ENCODE measurements at places on chromosomes 3 and 15.

DNA sequence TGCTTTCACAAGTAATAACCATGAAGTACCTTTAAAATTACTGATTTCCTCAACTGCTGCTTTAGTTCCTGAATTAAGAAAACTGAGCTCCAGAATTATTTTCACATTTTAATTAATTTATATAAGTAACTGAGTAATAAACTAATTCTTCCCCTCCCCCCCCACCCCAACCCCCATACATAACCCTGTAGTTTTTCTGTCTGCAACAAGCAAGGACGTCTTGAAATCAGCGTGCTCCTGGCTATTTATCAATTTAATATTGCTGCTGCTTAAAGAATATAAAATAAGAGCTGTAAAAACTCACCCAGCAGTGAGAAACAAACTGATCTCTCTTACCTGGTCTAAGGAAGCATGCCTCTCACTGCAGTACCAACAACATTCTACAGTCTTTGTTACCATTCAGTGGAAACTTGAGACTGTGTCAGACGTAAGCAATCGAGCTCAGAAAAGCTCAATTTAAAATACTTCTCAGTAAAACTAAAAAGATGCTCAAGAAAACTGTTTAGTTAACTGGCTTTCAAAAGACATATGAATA is 121.0 kb downstream of the TFDP2 start:
- no peak for DNase-seq

GRCh38 chr15:92288755-92289154 is 104.9 kb upstream of the ST8SIA2 start:
- no peak for DNase-seq

- DNase-seq: no peak
Observed at GRCh38 chr3:109559389-109559788, 222.0 kb upstream of the DPPA4 start.

DNA sequence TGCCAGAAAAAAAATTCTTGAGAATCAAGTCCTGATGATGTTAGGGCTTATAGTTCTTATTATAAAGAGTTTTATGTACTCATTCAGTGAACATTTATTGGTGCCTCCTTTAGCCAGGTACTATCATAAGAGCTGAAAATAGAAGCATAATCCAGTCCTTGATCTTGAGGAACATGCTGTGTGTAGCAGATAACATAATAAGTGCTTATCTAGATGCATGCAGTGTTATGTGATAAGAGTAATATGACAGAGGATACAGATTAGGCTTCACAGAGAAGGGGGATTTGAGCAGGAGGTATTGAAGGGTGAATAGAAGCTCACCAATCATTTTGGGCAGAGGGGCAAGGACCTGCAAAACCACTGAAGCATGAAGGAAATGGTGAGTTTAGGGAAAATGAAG is 1.1 kb downstream of the CCR2 start:
- no peak for DNase-seq

DNA sequence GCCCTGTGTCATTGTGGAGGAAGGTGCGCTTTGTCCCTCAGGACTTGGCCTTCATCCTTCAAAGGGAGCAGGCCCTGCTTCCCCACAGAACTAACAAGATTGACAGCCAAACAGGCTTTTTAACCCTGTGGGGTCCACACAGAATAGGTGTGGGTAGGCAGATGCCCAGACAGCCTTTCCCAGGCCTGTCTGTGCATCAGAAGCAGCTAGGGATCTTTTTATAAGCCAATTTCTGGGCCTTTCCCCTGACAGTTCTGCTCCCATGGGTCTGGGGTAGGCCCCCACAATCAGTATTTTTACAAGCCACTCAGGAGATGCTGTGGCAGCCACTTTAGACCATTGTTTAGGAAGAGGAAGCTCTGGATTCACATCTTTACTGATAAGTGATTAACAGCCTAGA is 69.2 kb downstream of the MRPL46 start:
- no peak for DNase-seq

DNA sequence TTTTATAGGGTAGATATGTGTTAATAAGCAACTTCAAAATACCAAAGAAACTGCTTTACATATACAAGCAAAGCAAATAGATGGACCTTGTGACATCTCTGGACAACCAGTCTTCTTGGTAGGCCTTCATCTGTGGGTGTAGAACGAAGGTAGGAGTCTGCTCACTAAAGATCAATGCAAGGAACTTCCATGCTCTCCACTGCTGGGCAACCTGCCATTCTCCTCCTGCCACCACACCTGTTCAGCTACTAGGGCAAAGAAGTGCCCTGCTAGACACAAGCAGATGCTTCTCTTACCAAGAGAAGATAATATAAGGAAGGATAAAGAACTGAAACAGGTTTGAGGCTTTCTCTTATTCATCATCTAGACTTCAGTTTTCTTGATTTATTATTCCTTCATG is 12.6 kb downstream of the PPARG start:
- no peak for DNase-seq

DNA sequence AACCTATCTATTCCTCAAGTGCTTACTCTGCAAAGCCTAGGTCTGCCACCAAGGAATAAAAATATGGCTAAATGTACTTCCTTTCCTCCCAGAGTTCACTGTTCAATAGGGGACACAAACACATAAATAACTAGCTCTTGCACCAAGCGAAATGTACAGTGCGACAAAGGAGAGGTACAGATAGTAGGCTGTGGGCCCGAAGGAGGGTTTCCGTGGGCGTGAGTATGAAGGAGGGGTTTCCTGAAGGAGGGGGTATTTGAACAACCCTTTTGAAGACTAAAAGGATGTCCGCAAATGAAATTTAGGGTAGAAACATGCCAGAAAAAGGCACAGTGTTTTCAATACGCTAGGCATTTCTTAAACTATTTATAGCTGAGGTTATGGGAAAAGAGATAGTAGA is 207.9 kb downstream of the LPP start:
- DNase-seq: no peak

GRCh38 chr15:88607951-88608350 is 13.2 kb upstream of the AEN start:
- no peak for DNase-seq

DNA sequence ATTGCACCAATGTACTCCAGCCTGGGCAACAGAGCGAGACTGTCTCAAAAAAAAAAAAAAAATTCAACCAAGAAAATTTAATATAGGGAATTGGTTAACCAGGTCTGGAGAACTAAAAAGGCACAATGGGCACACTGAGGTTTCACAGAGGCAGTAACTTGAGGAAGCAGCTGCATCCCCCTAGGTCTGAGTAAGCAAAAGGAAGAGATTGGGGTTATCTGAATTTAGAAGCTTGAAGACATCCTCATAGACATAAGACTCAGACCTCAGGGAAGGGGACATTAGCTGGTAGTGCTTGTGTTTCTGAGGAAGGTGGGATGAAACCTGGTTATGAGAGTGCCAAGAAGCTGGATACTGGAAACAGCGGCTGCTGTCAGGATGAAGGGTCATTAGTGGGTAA is 50.1 kb upstream of the LEKR1 start:
- no peak for DNase-seq

DNA sequence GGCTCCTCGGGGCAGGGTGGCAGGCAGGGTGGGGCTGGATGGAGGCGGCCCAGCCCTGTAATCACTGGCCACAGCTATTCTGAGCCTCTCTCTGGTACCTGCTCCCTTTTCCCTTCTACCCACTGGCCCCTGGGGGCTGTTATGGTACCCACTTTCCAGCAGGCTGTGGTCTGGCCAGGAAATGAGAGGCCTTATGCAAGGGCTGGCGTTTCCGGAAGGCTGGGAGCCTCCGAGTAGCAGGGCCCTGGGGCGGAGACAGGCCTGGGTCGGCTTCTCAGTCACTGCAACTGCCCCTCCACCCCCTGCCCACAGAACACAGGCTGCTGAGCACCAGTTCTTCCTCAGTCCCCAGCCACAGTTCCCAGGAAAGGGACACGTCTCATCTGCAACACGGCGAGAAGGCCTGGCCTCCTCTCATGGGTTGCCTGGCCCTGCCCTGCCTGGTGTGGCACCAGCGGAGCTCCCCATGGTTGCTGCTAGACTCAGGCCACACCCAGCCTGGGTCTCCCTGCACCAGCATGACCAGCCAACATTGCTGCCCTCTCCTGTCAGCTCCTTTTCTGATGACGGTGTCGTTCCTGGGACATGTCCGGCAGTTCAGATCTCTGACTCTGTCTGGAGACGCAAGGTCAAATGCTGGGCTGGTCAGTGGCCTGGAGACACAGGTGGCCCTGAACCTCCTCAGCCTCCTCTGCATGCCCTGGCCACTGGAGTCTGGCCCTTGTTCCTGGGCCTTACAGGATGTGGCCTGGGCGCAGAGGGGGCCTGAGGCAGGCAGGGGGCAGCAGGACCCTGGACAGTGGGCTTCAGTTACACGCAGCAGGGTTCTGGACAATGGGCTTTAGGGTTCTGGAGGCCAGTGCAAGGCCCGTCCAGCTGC is 6.5 kb downstream of the CHST13 start:
- DNase-seq: no peak
